Activated CD8-positive, alpha-beta memory T cell treated with anti-CD3 and anti-CD28 coated beads, Interleukin-2, amount 10 ng/mL, durations not matched to agents 7 days and 5 days (primary cell): ENCODE measurements at places on chromosomes 5 and 9.

GRCh38 chr9:137660144-137660543, 41.3 kb downstream of the EHMT1 start:
- no peak for DNase-seq

DNA sequence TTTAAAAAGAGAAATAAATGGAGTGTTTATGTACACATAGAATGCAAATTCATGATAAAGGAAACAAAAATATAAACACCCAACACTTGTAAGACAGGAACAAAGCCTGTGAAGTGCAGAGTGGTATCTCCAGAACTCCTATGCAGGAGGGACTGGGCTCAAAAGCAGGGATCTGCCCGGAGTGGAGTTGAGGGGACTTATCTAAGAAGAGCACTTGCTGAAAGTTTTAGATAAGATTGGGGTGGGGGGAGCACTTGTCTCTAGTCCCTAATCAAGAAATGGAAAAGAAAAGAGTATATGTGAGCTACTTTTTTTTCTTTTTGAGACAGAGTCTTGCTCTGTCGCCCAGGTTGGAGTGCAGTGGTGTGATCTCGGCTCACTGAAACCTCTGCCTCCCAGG, 840.4 kb downstream of the MAT2B start:
- DNase-seq, result no peak

DNA sequence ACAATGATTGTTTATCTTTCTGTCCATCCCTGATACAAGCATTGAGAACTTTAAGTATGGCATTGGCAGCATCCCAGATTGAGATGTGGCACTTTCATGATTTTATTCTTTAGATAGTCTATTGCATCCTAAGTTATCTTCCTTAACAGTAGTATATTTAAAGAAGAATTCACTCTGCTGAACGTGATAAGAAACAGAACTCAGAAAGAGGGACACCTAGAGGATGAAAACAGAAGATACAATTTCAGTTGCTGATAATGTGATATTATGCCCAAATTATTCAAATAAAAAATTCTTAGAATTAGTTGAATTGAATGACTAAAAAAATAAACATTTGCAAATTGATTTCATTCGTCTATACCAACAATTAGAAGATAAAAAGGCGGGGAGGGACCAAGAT, 218.1 kb upstream of the DMRTA1 start:
- DNase-seq, result no peak

- no peak for DNase-seq
Observed at GRCh38 chr5:136066661-136067271, 38.0 kb downstream of the TGFBI start.

- DNase-seq, result no peak
Observed at GRCh38 chr9:79578891-79579290, 7.1 kb downstream of the TLE4 start.
